Renal cortex interstitium (tissue), 15 donors: ENCODE measurements at places on chromosomes 2 and 18. TPM values are rescaled to one million over a fixed set of nuclear protein-coding genes. Genes with fewer than 3 reads are reported as not detected.

POLE4 gene
- 41.3 TPM for polyA plus RNA-seq

NEU4 gene
- 1.9 TPM for polyA plus RNA-seq

KIF5C gene
- 4.1 TPM for polyA plus RNA-seq

RGPD8 gene
- 4.5 TPM for polyA plus RNA-seq

ARHGEF4 gene
- polyA plus RNA-seq = 8.3 TPM

RTP5 gene
- not detected for polyA plus RNA-seq

GKN1 gene
- not detected for polyA plus RNA-seq

TCF23 gene
- polyA plus RNA-seq = 0.51 TPM

HOXD1 gene
- polyA plus RNA-seq = 12.4 TPM

CCDC121 gene
- 13.0 TPM for polyA plus RNA-seq

RPRM gene
- polyA plus RNA-seq = 6.7 TPM

RAPGEF4 gene
- 9.8 TPM for polyA plus RNA-seq

SLC9A4 gene
- polyA plus RNA-seq = 5.9 TPM

CCDC150 gene
- polyA plus RNA-seq = 20.6 TPM

LINC00305 gene
- 2.8 TPM for polyA plus RNA-seq

DNA sequence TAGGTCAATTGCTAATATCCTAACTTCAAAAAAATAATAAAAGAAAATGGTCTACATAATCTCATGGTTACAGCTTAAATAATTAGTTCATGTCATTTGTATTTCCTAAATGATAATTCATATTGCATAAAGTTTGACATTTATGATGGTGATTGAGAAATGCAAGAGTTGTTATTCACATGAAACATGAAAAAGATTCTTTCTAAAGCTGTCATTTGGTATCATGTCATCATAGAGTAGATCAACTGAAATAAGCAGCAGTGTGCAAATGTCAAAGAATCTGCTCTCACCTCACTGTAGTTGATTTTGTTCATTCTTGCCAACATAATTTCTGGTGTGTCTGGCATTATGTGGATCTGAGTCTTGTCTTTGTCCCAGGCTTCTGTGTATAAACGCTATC, 95.3 kb downstream of the NEB start:
- no peak for DNase-seq

- no peak for DNase-seq
Measured at GRCh38 chr2:118264232-118264990, 176.1 kb downstream of the INSIG2 start.

GRCh38 chr2:149399934-149400615, 69.7 kb downstream of the LYPD6 start:
- no peak for DNase-seq

- DNase-seq = no peak
Measured at GRCh38 chr18:76340410-76340809, 154.6 kb downstream of the ZNF516 start.

GRCh38 chr2:238692562-238692961, 155.3 kb upstream of the TWIST2 start:
- no peak for DNase-seq

GRCh38 chr2:192157776-192158175, 37.0 kb downstream of the TMEFF2 start:
- DNase-seq = no peak

DNA sequence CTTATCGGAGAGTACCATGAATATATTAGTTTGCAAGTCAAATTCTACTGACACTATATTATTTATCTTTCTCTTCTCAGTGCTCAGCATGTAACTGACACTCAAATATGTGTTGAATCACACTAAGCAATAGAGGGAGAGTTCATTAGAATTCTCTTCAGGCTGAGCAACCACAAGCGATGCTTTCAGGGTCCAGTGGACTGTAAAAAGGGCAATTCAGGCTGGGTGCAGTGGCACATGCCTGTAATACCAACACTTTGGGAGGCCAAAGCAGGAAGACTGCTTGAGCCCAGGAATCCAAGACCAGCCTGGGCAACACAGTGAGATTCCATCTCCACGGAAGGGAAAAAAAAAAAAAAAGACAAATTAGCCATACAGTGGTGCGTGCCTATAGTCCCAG, 16.3 kb downstream of the PDE6D start:
- DNase-seq = no peak

- DNase-seq = no peak
Measured at GRCh38 chr2:226339616-226340015, 460.0 kb downstream of the IRS1 start.

GRCh38 chr2:95056461-95057459, 31.3 kb downstream of the MAL start:
- no peak for DNase-seq

- DNase-seq = no peak
Measured at GRCh38 chr2:218824004-218824403, 7.6 kb downstream of the PRKAG3 start.

GRCh38 chr2:56127463-56128152, 56.2 kb upstream of the CCDC85A start:
- DNase-seq = no peak

- DNase-seq = no peak
Measured at GRCh38 chr2:238711346-238711745, 136.5 kb upstream of the TWIST2 start.

DNA sequence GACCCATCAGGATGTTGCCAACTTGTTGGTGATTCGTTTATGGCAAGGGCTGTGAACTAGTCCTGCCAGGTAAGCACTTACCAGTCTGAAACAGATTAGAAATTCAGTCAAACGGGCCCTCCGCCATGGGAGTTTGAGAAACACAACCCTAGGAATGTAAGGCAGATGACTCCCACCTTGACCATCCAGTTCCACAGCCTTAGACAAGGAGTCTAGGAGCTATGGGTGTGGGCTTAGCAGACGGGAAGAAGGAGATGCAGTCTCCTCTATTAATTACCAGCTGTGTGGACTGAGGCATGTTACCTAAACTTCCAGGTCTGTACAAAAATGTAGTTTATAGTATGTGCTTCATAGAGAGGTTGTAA, 319.4 kb upstream of the NCKAP5 start:
- no peak for DNase-seq

DNA sequence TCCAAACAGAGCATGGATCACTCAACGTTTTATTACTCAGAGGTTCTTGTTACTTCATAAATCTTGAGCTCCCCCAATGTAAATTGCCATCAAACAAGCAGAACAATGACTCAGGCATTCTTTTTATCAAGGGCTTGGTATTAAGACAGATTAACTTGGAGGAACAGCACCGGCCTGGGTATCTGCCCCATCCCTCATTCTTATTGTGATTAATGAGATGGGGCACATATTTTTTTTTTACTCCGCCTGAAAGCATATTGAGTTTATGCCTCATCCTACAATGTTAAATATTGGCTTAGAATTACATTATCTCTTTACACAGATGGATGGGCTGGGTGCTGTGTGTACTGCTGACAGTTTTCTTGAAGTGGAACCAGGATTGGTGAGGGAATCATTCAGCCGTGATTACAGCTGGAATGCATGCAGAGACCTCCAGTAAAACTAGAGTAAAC, 387.3 kb downstream of the CLIP4 start:
- no peak for DNase-seq

- no peak for DNase-seq
Measured at GRCh38 chr2:1818404-1818803, 74.1 kb upstream of the PXDN start.

DNA sequence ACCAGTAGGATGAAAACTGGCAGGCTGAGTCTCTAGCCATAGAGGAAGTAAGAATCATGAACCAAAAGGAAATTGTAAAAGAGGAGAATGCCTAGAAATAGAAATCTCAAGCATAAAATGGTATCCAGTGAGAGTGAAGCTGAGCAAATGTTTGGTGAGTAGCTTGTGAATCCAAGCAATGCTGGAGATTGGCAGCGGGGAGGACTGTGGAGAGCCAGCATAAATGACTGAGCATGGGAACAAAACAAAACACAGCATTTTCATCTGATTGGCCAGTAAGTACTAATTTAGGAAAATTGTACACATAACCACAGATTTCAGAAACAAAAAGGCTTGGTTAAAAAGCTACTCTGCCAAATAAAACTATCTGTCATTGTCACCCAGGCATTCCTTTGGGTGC, 390.0 kb downstream of the STK39 start:
- DNase-seq = no peak

DNA sequence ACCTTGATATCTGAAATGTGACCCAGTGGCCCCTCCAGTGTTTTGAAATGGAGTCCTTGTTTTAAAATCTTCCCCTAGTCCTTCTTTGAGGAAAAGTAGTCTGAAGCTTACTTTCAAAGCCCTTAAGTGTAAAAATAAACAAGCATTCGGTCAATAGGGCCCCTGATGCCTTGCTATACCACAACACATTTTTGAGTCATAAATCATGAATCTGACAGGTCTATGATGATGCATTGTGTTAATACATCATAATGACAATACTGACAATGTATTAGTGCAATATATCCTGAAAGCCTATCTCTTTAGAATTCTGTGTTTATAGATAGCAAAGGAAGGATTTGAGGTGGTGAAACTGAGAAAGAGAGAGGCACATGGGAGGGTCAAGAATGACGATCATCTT, 464.2 kb downstream of the MEIS1 start:
- DNase-seq = no peak

- no peak for DNase-seq
Measured at GRCh38 chr2:149470046-149470445, 117.5 kb downstream of the MMADHC start.

GRCh38 chr2:232854082-232854481, 16.0 kb upstream of the SNORC start:
- DNase-seq = no peak

DNA sequence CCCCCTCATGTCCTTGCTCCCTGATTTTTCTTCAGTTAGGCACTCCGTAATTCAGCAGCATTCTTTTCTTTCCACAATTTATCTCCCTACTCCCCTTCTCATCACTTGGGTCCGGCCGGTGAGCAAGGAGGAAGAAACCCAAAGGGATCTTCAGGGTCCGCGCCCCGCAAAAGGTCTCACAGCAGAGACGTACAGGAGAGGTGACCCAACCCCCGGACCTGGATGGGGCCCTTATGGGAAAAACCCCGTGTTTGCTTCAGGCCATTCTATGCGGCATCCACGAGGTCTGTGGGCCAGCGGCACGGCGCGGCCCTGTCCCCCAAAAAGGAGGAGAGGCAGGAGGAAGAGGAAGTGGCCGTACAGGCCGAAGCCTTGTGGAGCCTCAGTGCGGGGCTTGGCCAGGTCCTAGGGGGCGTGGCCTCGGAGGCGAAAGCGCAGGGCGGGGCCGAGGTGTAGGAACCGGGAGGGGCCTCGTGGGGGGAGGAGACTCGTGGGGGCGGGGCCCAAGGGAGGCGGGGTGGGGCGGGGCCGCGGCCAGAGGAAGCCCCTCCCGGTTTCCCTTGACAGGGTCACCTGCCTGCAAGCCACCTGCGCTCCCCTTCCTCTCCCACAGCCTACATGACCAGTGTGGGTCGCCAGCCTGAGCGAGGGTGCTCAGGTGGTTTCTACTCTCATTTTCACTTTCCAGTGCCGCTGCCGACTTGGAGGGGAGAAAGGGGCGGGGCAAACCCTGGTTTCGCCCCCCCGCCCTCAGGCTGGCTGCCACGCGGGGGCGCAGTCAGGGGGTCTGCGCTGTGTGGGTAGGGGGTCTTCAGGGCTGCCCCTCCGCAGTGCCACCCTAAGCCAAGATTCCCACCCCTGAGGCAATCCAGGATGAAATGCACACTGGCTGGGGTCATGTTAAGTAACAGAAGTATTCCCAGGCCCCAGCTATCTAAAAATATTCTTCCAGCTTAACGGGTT, 156.4 kb upstream of the XPO1 start:
- DNase-seq = peak; percentile 86

- DNase-seq = no peak
Measured at GRCh38 chr2:219724628-219725027, 97.2 kb downstream of the SLC4A3 start.

GRCh38 chr18:70578480-70578879, 289.6 kb downstream of the SOCS6 start:
- DNase-seq = no peak

DNA sequence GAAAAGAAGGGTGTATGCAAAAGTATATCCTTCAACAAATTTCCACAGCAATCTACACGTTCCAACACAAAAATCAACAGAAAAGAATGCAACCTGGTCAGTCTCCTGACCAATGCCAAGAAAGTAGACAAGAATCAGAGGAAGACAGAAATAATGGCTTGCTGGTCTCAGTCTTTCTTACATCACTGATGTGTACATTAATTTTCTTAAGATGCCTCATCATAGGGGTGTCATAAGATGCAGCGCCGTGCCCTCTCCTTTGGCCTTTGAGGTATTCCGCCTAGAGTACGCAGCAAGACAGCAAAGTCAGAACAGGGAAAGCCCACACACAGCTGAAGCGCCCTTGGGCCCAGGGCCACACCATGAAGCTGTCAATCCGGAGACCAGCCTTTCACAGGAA, 112.9 kb downstream of the RIF1 start:
- DNase-seq = no peak

- peak; percentile 85 for DNase-seq
Measured at GRCh38 chr2:20617892-20618467, 32.9 kb downstream of the HS1BP3 start.

DNA sequence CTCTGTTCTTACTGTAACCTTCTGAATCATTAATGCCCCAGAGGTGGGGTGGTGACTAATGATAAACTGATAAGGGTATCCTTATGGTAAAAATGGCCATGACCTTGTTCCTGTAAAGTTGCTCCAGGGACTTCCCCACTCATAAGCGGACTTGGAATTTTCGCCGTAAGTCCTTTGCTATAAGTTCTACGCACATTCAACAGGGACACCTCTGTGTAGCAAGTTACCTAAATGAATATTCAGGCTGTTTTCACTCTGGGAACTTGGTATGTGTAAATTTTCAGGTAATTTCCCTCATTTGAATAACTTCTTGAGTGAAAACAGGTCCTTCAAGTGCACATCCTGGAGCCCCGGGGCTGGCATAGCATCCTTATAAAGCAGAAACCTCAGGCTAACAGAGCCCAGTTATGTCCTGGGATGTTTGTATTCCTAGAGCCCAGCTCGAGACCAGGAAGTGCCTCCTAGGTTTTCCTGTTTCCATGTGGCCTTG, 9.4 kb upstream of the AGFG1 start:
- no peak for DNase-seq

- DNase-seq = no peak
Measured at GRCh38 chr2:45585267-45585861, 25.7 kb downstream of the SRBD1 start.

DNA sequence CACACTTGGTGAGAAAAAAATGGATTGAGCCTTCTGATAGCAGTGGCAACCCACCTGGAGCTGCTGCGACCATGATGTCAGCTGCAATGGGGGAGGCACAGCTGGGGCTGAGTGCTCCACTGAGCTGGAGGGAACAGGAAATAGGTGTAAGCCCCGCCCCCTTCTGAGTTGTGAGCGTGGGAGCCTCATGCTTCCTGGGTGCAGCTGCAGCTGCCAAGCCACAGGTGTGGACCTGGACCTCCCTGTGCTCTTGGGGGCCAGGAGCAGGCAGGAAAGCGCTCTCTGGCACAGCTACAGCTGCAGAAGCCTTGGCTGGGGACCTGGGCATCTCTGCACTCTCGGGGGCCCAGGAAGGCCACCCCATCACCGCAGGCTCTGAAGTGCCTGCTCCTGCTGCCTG, 970.6 kb downstream of the DCDC2C start:
- no peak for DNase-seq
